ENCODE measurements at places on chromosomes 2 and 18.

DNA sequence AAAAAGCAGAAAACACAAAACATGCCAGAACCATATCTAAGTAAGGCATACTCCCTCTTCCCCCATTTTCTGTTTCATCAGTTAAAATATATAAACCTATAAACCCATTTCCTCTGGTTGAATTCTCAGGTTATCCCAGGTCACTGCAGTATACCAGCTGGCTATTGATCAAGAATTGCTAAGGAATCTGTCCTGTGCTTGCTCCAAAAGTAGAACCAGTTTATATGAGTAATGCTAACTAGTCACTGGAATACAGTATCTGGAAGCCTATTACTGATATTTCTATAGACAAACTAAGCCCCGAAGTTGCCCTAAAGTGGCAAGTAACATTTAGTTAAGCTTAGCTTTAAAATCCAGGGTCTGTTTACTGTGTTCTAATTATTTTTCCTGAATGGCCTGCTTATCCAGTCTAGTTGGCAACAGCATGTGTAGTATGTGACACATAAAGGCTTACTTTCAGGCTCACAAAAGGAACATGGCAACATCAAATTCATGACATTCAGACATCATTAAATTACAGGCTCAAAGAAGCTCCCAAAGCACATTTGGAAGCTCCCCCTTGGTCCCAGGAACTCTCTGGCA is 102.9 kb upstream of the ARL5A start:
- DNase-seq: no peak

DNA sequence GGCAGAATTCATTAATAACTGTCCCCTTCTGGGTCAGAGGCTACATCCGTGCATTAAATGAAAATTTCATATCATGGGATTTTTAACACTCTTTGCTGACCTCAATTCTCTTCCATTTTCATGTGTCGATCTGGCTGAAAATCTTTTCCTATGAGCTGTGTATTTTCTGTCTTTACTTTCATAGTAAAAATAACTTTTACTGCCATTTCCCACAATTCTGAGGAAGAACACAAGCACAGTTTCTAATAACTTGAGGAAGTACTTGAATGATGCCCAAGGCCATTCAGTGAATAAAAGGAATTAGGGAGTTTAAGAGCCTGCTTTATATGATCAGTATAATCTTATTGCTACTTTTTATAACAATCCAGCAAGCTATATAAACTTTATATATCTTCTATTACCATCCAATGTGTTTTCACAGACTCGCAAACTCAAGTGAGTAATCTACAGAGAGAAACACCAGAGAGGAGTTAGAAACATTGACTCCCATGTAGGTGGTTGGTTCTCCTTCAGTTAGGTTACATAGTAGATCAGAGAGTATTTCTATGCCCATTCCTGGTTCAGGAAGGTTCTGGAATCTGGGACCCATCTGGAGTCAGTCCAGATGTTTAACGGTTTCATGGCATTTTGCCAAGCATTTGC is 340.0 kb downstream of the FBXO15 start:
- DNase-seq: no peak

DNA sequence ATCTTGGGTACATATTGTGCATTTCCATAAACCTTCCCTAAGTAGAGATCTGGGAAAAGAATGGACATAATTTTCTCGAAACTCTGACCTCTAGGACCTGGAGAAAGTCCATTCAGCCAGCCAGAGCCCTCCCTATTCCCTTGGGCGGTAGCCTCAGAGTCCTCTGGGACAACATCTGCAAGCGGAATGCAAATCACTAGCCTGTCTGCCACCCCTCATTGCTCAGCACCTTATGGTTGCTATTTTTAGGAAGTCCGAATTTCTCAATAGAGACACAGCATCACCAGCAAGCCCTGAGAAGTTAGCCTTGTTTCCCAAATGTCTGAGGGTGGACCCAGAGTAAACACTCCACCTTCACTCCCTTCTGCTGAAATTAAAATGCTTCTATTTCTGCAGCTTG is 17.6 kb upstream of the CD28 start:
- peak; percentile 67 for DNase-seq

- no peak for DNase-seq
Observed at GRCh38 chr2:8722986-8723385, 41.1 kb downstream of the ID2 start.

Measured in AG08395 (cell line).